ENCODE measurements at places on chromosomes 3 and 15.

DNA sequence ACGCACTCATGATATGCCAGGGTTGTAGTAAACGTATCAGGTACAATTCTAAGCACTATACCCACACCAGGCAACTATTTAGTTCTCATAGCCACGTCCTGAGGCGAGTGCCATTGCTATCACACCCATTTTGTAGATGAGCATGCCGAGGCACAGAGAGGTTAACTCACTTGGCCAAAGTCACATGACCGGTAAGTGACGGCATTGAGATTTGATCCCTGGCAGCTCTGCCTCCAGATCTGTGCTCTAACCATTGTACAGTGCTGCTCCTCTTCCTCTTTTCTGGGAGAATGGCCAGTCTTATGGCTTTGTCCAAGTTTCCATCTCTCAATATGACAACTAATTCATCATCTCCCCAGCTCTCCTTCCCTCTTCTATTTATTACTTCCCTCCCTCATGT is 18.9 kb upstream of the ATP2B2 start:
- DNase-seq = no peak

GRCh38 chr15:92677999-92678398 is 22.4 kb upstream of the FAM174B start:
- DNase-seq = peak; percentile 17

- DNase-seq = no peak
Observed at GRCh38 chr3:157618886-157619285, 115.7 kb upstream of the VEPH1 start.

- no peak for DNase-seq
Observed at GRCh38 chr3:9938966-9939365, 5.3 kb downstream of the CRELD1 start.

- no peak for DNase-seq
Observed at GRCh38 chr3:145450018-145450682, 710.8 kb downstream of the PLOD2 start.

- no peak for DNase-seq
Observed at GRCh38 chr3:72427624-72428023, 420.6 kb downstream of the SHQ1 start.

DNA sequence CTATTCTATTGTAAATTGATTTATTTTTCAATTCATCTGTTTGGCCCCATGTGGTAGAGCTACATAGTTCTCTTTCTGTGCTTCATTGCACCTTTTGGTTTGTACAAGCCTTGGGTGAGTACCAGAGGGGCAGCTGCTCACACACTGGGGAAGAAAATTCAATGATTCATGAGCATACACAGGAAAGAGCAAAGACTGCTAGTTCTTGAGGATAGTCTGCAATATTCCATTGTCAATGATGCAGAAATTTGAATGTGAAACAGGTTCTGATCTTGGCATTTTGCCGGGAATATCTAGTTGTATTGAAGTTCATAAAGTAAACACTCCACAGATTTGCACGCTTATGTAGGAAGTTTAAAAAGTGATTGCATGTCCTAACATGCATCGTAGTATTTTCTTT is 304.6 kb downstream of the NAALADL2 start:
- DNase-seq = no peak

DNA sequence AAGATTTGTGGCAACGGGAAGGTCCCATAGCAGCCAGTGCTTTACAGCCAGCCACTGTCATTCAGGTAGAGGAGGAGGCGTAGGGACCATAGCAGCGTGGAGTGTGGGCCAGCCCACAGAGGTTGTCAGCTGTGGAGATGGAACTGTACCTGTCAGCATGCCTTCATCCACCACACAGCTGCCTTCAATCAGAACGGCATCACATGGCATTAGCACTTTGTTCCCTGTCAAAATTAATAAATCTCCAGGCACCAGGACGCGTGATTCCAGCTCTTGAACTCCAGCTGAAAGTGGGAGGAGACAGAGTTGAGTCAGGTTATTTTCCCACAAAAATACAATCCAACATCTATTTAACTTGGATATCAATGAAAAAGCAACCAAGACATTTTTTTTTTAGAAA is 84.0 kb downstream of the ATP13A4 start:
- no peak for DNase-seq

DNA sequence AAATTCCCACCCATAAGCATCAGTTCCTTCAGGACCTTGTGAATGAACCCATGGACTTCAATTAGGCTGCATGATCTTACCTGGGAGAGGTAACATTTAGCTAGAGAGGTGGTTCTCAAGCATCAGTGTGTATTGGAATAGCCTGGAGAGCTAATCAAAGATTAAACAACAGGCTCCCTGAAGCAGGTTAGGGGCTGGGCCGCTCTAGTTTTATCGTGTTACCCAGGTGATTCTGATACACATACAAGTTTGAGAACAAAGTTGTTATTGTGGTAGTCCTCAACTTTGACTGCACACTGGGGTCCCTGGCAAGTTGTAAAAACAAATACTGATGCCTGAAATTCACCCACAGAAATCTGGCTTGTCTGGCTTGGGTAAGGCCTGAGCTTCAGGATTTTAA is 31.2 kb downstream of the MYH15 start:
- DNase-seq = no peak

DNA sequence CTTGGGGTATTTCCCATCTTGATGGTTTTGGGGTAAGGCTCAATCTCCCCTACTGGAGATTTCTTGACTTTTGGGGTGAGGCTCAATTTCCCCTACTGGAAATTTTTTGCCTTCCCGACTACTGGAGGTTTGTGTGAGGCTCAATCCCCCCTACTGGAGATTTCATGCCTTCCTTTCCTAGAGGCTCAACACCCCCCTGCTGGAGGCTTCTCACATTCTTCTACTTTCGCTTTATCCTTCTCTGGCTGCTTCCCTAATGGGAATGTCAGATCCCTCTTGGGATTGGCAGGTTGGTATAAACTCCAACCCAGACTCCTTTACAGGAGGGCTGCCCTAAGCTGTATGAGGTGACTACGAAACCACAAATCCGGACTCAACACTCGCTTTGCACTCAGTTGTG is 49.2 kb downstream of the KATNBL1 start:
- DNase-seq = no peak

DNA sequence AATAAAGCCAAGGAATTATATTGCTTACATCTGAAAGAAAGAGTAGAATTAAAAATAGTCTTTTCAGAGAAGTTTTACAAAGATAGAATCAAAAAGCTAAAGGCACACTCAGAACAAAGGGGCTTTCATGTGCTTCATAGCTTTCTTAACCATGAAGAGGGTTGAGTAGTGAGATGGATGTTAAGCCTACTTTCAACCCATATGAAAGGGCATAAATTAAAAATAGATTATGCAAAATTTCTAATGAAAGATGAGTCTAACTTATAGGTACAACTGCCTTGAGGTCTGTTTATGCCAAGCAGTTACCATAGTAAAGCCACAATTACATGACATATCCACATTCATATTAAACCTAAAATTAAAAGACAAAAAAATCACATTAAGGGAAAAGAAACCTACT is 223.3 kb upstream of the ARHGEF26 start:
- DNase-seq = no peak

DNA sequence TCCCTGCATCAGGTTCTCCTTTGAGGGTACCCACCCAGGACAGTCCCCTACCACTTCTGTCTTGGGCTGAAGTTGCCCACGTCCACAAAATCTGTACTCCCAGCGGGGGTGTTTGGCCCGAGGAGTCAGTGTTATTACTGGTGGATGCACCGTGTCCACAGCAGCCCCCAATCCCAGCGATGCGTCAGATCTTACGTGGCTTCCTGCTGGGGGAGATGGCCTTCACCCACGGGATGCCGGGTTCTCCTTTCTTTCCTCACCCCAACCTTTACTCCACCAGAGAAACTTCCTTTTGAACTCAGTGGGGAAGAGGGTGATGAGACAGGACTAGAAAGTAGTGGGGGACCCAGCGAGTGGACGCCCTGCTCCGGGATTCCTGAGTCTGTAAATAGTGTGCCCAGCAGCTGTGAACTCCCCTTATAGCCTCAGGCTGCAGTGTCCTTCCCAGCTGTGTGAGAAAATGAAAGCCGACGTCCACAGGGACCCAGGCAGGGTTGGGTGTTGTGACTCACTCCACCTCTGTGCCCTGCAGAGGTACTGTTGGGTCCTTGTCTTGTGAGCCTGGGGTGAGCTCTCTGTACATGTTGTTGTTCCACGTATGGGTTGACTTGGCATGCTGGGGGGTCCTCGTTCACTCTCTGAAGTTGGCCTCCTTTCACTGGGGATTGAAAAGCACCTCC is 31.5 kb downstream of the CRTAP start:
- DNase-seq = peak; percentile 59

DNA sequence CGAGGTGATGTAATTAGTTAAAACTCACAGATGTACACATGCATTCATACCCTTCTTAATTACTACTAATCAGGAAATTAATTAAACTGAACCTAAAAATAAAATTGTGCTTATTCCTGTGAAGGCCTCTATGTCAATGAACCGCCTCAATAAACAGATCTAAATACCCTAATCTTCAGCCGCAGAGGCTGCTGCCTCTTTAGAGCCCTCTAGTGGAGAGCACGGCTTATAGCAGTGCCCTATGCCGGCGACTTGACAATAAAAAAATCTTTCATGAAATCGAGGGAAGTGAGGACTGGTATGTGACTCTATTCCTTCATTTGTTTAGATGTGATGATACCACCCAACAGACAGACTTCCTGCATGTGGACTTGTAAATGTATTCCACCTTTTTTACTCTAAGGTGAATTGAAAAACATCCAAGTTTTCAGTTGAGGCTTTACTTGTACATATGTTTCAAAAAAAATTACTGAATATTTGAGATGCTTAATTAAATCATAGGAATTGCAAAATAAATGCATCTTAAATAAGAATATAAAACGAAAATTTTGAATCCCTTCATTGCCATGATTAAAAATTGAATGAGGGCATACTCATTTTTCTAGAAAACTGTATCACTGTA is 8.3 kb upstream of the EPHA3 start:
- peak; percentile 61 for DNase-seq

- no peak for DNase-seq
Observed at GRCh38 chr15:101017093-101017754, 98.1 kb downstream of the LRRK1 start.

DNA sequence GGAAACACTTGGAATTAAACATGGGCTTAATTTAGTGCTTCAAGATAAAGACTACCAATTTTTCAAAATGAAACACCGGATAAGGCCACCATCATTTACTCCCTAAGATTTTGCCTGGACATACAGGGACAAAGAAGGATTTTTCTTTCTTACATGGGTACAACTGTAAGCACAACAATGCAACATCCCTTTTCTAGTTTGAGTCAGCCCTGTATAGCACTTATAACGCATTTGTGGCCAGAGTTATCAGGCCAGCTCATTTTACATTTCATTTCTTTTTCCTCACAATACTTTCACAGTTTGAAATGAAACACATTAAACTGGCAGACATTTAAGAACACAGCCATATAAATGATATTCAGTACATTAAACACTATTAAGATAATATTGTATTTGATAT is 9.8 kb upstream of the SUCNR1 start:
- DNase-seq = no peak

DNA sequence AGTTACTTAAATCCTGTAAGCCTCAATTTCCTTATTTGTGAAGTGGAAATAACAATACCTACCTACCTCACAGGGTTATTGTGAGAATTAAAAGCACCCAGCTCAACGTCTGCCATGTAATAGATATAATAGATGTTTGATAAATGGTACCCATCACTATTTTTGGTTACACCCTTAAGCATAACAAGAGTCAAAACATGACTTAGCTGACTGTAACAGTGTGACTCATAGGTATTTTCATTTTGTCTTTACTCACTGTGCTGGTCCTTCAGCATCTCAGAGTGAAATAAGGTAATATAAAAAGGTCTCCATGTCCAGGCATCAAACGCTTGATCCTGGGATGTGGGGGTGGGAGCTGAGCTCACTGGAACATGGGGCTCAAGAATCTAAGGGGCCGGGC is 3.1 kb downstream of the CPLX3 start:
- DNase-seq = no peak

- no peak for DNase-seq
Observed at GRCh38 chr3:139460076-139460475, 16.2 kb downstream of the RBP2 start.

GRCh38 chr3:137998121-137999042 is 11.6 kb upstream of the CLDN18 start:
- DNase-seq = no peak

GRCh38 chr3:184169896-184170875 is 4.5 kb upstream of the AP2M1 start:
- DNase-seq = no peak

GRCh38 chr3:10549617-10550230 is 44.3 kb upstream of the ATP2B2 start:
- DNase-seq = peak; percentile 32

DNA sequence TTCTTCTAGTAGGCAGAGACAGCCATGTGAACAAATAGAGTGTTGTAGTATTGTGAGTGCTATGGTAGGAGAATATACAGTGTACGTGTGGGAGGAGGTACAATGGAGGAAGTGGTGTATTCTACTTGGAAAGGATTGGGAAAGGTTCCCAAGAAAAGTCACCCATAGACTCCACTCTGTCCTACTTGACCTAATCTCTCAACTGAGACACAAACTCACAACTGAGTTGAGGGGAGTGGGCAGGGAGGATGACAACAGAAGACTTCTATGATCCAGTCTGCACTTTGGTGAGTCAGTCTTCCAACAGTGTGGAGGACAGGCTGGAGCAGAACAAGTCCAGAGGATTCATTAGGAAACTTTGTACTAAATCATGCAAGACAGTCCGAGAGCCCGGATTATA is 28.8 kb upstream of the AQP9 start:
- DNase-seq = peak; percentile 88

DNA sequence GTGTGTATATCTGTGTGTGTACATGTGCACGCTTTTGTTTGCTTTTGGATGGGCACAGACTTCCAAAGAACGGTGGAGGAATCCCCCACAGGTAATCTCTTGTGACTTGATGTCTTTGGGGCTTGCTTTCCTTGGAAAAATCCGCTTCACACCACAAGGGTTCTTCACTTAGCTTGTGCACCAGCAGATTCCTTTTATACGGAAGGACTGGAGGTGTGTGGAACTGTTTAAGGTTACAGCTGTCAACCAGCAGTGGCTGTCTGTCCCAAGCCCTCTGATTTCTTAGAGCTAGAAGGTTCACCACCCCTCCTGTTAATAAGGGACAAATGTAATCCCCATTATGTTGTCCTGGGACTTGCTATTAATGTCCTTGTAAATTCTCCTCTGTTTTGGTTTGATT is 193.5 kb downstream of the ITPR1 start:
- no peak for DNase-seq

DNA sequence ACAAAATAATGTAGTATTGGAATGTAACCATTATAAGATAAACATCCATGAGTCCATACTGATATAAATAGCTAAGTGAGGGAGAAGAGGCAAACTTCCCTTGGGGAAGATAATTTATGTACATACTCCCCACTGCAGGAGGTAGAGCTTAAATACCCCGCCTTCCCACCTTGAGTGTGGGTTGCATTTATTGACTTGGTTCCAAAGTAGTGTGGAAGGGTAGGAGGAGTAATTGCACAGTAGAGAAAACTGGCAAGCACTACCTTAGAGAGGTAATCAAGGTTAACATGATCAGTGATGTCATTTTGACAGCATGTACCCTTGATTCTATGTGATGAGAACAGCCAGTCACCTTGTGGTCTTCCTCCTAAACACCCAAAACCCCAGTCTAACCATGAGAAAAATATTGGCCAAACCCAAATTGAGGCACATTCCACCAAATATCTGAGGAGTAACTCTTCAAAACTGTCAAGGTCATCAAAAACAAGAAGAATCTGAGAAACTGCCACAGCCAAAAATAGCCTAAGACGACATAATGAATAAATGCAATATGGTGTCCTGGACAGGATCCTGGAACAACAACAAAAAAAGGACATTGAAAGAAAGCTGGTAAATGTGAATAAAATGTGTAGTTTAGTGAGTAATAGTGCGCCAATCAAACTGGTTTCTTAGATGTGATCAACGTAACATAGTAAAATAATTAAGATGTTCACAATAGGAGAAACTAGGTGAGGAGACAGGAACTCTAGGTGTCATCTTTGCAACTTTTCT is 774 bp upstream of the CNOT10 start:
- DNase-seq = no peak

Data from inflammatory macrophage treated with lipopolysaccharide for 1 hour (primary cell).